Posterior vena cava (tissue), 2 donors: ENCODE measurements at places on chromosomes 1 and 21. TPM values are rescaled to one million over a fixed set of nuclear protein-coding genes. Genes with fewer than 3 reads are reported as not detected.

DNA sequence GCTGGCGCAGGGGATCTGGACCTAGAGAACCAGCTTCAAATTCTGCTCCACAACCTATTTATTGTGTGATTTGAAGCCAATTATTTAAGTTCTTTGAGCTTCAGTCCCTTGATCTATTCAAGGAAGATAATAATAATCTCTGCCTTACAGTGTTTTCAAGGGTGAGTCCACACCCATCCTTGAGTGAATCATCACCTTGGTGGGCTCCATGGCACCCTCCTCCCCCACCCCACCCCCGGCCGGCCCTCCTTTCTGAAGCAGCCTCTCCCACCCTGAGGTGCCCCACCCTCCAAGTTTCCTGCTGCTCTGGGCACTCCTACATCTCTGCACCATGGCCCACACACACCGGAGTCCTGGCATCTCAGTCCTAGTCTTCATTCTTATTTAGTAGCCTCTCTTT is 38.3 kb downstream of the TCP10L start:
- no peak for DNase-seq

ANKRD45 gene
- 0.14 TPM for total RNA-seq

DNA sequence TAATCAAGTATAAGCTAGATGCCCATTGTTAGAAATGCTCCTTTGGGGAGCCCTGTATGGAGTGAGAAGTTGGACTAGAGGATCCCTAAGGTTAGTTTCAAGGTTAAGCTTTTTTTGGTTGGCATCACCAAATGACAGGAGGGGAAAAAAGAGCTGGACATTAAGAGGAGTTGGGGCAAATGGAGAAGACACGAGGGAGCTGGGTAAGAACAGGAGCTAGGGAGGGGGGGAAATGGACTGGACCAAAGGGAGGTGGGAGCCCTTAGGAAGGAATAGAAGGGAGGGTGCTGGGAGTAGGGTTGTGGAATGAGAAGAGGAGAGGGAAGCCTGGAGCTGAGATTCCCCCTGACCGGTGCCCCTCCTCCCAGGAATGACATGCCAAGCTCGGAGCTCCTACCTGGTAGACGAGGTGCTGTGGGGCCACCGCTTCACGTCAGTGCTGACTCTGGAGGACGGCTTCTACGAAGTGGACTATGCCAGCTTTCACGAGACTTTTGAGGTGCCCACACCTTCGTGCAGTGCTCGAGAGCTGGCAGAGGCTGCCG is 5.9 kb downstream of the KCNJ9 start:
- no peak for DNase-seq

MMP23B gene
- 36.1 TPM for total RNA-seq

GRCh38 chr1:153880962-153881361 is 41.8 kb downstream of the GATAD2B start:
- peak; percentile 92 for DNase-seq

GRCh38 chr1:97770376-97770775 is 150.5 kb downstream of the DPYD start:
- no peak for DNase-seq

GRCh38 chr1:153546796-153547559 is 1.4 kb upstream of the S100A4 start:
- DNase-seq: peak; percentile 38

- DNase-seq: no peak
Observed at GRCh38 chr1:54474310-54475251, 68.4 kb upstream of the SSBP3 start.

- peak; percentile 85 for DNase-seq
Observed at GRCh38 chr1:45266151-45266801, 59.9 kb upstream of the ZSWIM5 start.

DNA sequence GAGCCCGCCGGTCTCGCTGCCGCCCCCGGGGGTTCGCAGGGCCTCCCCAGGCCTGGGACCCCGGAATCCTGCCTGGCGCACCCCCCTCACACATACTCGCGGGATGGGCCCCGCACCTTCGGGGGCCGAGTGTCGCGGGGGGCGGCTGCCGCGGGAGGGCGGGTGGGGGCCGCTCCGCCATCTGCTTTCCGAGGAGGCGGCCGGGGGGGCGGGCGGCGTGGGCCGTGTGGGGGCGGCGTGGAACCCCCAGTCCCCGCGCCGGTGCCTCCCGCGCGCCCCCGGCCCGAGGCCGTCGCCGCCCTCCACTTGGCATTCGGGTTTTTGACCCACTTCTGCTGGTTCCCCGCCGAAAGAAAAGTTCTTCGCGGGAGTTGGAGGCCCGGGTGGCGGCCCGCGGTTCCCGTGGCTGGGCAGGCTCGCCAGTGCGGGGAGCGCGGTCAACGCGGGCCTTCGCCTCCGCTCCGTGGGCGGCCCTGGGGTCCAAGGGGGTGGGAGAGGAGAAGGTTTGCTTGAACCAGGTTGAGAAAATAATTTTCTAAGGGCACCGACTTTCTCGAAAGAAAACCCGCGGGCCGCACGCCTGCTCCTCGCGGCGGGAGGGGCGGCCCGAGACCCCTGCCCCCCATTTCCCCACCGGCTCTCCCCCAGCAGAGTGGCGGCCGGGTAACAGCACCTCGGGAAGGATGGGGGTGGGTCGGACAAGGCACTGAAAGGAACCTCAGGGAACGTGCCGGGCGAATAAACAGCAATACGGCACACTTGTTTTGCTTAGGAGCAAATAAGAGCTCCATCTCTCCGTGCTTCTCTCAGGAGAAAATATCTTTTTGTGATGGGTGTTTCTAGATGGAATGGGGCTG is 1.6 kb downstream of the PHF13 start:
- no peak for DNase-seq

DNA sequence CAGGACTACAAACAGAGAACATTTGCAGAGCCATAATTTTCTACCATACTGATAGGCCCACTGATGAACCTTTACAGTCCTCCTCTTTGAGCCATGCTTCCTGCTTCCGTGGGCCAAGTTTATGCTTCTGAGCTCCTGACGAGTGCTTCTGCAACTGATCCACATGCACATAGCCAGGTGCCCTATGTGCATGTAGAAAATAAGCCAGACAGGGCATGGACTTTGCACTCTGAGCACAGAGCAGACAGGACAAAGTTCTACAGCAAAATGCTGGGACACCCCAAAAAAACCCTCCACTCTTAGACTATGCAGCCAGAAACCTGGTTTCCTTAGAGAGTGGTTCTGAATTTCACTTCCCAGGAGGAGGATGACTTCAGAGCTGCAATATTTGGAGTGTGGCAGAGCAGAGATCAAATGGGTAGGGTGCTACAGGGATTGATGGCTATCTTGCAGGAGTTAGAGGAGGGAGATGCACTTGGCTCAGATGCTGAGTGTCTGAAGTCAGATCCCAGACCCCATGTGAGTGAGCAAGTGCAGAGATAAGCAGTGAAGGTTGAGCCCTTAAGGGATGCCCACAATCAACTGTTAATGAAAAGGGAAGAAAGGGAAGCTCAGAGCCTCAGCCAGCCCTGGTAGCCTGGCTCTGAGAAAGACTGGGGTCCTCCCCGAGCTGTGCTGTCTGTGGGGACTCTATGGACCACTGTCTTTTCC is 230.9 kb downstream of the DUSP10 start:
- DNase-seq: no peak

CCDC185 gene
- not detected for total RNA-seq

IGSF9 gene
- total RNA-seq: 0.10 TPM

DNA sequence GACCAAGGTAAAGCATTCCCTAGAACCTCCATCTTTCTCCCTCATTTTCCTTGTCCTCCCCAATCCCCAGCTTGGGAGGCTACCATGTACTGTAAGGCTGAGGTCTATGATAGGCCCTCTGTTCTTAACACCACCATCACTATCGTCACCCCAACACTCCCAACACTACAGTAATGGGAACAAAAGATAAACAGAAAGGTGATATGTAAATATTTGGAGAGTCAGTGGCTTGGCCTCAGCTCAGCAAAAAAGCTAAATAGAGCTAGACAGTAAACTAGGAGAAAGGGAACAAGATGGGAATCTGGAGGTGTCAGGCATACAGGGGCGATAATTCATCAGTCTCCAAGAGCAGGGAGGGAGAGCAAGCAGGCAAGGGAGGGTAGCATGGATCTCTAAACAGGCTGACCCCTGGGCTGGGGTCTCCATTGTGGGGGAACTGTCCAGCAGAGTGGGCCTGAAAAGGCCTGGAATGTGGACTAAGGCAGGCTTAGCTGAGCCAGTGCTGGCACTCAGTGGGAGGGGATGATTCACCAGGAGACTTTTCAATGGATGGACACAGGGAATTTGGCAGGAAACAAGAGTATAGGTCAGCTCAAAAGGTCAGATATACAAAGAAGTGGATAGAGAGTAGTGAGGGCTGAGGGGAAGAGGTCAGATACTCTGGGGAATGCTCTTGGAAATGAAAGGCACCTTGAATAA is 6.7 kb downstream of the WNT2B start:
- peak; percentile 57 for DNase-seq
